Right ventricle myocardium inferior (tissue), 1 donor: ENCODE measurements at places on chromosomes 2 and 18. TPM values are rescaled to one million over a fixed set of nuclear protein-coding genes. Genes with fewer than 3 reads are reported as not detected.

- no peak for DNase-seq
These were observed 205.9 kb downstream of the IKZF2 start for GRCh38 chr2:212945526-212945925.

DNA sequence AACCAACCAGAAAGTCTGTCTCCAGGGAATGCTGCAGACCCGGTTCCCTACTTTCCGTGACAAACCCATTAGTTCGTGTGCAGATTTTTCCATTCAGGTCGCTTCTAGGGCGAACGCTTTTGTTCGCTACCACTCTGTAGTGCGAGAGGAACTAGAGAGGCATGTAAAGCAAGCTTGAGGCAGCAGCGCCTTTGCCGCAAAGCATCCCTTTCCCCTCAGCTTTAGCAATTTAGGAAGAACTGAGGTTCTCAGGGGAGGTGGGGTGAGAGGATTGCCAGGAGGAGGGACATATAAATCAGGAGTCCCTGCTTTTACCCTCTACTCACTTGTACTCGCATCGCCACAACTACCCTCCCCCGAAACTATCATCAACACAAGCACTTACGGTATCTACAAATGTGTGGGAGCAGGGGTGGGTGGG, 748 bp upstream of the ZNF804A start:
- peak; percentile 26 for DNase-seq

- DNase-seq, result no peak
These were observed 106.0 kb upstream of the PKDCC start for GRCh38 chr2:41941831-41942230.

DNA sequence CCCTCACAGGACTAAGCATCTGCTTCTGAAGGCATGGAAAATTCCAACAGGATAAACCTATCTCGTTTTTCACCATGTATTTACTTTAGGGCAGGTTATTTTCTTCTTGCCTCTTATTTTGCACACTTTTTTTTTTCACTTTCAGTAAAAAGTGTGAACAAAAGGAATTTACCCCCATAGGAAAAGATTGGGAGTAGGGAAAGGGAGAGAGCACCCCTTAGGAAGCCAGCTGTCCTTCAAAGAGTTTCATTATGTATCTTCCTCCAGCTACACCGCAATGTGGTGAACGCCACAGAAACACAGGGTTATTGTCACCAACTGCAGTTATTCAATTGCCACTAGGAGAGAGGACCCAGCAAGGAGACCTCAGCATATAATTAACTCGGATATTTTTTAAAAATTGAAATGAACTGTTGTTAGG, 286.2 kb upstream of the VRK2 start:
- no peak for DNase-seq

- DNase-seq, result no peak
These were observed 107.9 kb downstream of the PRKCE start for GRCh38 chr2:45759310-45759851.

DNA sequence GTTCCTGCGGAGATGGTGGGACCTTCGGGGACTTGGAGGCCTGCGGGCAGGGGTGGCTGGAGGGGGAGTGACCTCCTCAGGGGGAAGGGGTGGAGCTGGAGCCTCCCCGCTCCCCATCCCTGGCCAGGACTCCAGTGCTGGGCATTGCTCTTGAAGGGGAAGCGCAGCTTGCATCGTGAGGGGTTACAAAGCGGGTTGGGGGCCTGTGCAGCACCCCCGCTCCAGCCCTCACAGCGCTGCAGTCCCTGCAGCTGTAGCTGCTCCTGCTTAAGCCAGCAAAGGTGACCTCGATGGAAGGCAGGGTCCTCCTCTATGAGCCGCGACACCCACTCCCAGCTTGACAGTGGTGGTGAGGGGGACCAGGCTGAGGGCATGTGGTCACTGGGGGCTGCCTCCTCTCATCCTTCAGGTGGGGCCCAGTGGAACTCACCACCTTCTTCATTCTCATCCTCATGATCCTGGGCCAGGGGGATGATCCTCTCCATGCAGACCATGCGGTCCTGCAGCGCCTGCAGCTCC, 36.7 kb upstream of the ANKRD62 start:
- no peak for DNase-seq

DNA sequence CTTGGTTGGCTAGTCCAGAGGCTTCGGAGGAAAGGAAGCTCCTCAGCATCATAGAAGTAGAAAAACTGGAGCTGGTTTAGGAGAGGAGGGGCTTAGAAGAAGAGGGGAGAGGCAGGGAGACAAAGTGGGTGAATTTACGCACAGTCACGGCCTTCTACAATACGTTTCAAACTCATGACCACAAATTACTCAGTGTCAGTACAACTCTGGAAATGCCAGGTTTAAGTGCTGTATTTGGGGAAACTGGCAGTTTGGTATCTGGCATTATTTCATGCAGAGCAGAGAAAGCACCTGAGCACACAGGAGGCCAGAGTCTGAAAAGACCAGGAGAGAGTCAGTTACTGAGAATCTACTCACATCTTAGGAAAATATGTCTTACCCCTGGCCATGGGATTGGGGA, 55.4 kb downstream of the XRCC5 start:
- no peak for DNase-seq

DNA sequence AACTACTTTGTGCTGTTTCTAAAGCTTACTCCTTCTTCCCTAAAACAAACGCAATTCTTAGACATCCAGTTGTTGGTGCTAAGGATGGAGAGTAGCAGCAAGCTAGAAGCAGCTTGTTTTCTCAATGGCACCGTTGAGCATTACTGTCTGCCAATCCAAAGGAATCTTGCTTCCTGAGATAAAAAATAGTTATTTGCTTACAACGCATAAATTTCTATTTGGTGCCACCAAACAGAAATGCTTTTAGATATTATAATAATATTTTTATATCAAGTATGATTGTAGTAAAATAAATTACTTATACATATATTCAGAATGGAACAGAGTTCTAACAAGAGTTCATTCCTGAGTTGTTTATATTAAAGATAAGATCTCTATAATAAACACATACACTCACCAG, 434.7 kb downstream of the CPS1 start:
- no peak for DNase-seq

GRCh38 chr2:199339891-199340605, 117.7 kb downstream of the SATB2 start:
- no peak for DNase-seq

DNA sequence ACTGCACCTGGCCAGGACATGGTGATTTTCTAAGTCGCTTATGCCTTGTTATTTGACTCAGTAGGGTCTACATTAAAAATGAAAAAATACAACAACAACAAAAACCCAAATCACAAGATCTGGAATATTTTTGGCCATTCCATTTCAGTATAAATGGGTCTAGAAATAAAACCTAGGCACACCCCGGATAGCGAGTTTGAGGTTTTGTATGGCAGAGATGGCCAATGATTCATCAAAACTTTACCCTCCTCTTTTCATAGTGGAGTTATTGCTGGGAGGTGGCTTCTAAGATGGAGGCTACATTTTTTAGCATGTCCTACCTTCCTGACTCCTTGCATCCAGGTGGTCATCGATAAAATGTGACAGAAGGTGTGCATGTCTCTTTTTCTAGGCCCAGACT, 49.3 kb upstream of the PELI1 start:
- DNase-seq, result no peak

The IHH gene
- total RNA-seq, result not detected

The SPR gene
- 52.4 TPM for total RNA-seq

The SLC25A52 gene
- not detected for total RNA-seq

The RAB27B gene
- 0.08 TPM for total RNA-seq

The IL36A gene
- not detected for total RNA-seq

The ALPP gene
- not detected for total RNA-seq
